Daoy (cell line): ENCODE measurements at places on chromosomes 7 and 10. TPM values are rescaled to one million over a fixed set of nuclear protein-coding genes. Genes with fewer than 3 reads are reported as not detected.

DNA sequence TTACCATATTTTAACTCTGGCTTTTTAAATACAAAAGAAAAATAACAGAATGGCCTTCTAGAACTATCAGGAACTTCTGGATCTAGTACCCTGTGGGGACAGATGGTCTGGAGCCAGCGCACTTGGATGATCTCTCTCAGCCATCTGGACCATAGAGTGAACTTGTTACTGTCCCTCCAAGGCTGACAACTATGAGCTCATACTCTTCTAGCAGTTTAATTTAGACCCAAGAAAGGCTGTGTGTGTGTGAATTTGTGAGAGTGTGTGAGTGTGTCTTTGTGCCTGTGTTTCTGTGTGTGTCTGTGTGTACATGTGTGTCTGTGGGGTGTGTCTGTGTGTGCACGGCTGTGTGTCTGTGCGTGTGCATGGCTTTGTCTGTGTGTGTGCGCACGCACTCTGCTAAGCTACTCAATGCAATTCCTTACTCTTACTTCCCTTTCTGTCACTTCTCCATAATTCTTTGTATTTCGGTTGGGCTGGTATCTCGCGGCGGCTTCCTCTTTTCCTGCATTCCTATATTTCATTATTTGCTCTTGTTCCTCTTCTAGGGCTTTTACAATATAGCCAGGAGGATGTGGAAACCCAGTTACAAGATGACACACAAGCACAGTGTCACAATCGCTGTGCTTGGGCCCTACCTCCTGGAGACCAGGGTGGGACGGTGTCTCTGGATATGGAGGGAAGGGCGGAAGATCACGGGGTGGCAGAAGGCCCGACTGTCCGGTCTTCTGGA lies 51.9 kb downstream of the IKZF1 start:
- DNase-seq, result no peak

- DNase-seq, result no peak
Measured at GRCh38 chr10:89275383-89275782, 23.8 kb upstream of the LIPA start.

Gene LIPK
- total RNA-seq, result not detected in 2 replicates

Gene TMEM273
- not detected in 2 replicates for total RNA-seq

DNA sequence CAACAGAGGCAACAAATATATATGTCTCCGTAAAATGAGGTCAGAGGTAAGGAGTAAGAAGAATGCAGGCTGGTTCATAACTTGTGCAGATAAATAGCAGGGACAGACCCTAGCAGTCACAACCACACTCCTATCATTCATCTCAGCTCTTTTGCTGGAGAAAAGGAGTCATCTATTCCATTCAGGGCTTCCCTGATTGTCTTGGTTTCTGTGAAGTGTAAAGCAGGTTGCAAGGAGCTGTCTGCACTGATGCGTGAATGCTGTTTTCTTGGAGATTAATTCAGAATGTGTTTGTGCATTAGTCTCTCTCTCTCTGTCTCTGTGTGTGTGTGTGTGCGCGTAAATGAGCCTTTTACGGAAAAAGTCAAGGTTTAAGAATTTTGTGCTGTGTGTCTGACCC lies 643.3 kb upstream of the SORCS1 start:
- DNase-seq, result no peak

Gene AGFG2
- 16.9 and 19.1 TPM in 2 replicates for total RNA-seq

- peak; percentile 77 for DNase-seq
Measured at GRCh38 chr10:35563261-35563891, 41.8 kb upstream of the GJD4 start.

GRCh38 chr10:118981946-118982345 lies 47.6 kb upstream of the NANOS1 start:
- no peak for DNase-seq

DNA sequence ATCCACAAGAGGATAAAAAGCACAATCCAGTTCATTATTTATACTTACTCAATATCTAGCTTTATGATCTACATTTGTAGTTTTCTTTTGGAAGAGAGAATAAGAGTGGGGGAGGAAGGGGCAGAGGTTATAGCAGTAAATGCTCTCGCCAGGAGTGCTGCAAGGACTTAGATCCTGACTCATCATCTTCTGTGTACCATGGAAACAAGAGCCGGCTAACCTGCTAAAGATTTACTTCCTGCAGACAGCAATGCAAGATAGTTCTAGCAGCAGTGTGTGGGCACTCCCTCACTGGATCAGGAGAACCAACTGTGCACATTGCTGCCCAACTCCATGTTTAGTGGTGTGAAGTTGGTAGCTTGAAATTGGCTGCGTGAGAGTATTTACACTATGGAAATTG lies 47.7 kb upstream of the TRIL start:
- no peak for DNase-seq

GRCh38 chr10:80382989-80383388 lies 25.4 kb upstream of the PRXL2A start:
- DNase-seq, result peak; percentile 28
